ENCODE measurements at places on chromosomes 11 and 22.
A peak's percentile ranks its signal among the peaks of the same experiment; 100 is the strongest.

GRCh38 chr11:19714387-19715363 lies 2.0 kb downstream of the NAV2 start:
- DNase-seq: peak; percentile 50

GRCh38 chr11:47376107-47376524 lies 2.2 kb downstream of the SPI1 start:
- no peak for DNase-seq

DNA sequence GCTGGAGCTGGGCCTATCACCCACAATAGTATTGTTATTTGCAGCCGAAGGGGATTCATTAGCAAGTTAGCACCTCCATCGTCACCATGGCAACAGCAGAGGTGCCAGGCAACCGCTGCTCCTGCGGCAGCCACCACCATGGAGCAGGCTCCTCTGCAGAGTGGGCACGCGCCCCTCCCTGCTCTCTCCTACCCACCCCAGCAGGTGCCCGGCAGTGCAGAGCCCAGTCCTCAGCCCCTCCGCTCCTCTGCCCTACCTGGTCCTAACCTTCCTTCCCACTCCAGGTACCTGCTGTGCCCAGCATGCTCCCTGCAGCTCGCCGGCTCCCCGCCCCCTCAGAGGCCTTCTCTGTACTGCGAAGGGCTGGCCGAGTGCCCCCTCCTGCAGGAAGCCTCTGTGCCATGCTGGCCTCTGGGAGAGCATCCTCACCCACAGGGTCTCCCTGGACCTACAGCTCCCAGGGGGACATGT lies 3.6 kb downstream of the DUSP8 start:
- no peak for DNase-seq

- no peak for DNase-seq
These were observed 21.0 kb upstream of the HTATIP2 start for GRCh38 chr11:20342347-20343141.

GRCh38 chr11:35115688-35116030 lies 23.3 kb upstream of the CD44 start:
- no peak for DNase-seq
